Osteoblast (primary cell): ENCODE measurements at places on chromosomes 5 and 9.

DNA sequence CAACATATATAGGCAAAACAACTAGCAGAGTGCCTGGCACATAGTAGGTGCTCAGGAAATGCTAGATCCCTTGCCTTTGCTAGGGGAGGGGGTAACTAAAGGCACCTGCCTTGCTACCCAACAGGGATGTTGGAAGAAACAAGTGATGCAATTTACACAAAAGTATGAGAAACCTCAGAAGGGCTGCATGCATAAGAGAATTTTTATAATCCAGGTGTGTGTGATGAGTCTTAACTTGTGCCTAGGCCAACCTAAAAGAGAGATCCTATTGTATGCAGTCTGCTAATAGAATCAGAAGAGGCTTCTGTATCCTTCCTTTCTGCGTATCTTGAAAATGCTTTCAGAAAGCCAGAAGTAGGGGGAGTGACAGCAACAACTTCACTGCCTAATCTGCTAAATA is 135.9 kb downstream of the SLIT3 start:
- DNase-seq, result no peak

GRCh38 chr5:911601-912000 is 18.9 kb downstream of the TRIP13 start:
- DNase-seq, result peak; percentile 95

GRCh38 chr9:124829334-124829669 is 24.0 kb upstream of the WDR38 start:
- no peak for DNase-seq

DNA sequence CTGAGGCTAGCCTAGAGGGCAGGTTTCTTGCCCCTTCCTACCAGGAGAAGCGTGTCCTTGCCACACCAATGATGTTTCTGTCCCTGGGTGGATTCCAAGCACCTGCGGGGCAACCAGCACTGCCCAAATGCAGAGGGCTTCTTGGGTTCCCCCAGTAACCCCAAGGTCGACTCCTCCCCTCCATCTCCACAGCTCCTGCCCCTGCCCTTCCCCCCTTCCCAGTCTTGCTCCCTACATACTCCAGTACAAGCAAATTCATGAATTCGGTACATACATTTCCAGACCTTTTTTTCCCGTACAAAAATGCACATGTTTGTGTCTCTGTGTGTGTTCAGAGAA is 12.8 kb upstream of the JADE2 start:
- DNase-seq, result peak; percentile 68

DNA sequence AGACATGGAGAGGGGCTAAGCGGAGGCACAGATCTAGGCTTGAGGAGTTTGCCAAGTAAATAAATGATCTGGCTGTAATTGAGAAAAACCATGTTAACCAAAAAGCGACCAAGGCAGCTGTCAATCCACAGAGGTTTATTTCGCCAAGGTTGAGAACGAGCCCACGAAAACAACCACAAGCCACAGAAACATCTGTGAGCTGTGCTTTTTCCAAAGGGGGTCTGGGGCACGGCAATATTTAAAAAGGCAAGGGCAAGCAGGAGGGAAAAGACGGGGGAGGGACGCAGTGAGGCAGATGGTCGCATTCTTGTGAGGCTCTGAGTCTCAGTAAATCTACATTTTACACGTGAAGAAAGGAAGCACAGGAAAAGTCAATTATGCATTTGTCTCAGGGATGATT is 25.4 kb downstream of the CCT5 start:
- no peak for DNase-seq

- DNase-seq, result no peak
These were observed 58.7 kb downstream of the NSUN2 start for GRCh38 chr5:6574111-6574510.

DNA sequence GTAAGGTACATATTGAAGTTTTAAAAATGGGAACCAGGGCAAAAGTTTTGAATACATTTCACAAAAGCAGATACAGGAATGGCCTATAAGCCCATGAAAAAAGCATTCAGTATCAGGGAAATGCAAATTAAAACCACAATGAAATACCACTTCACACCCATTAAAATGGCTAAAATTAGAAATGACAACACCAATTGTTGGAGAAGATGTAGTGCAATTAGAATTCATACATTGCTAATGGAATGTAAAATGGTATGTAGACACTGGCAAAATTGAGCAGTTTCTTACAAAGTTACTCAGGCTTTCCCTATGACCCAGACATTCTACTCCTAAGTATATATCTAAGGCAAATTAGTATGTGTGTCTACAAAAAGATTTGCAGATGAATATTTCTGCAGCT is 34.2 kb downstream of the CDC14B start:
- no peak for DNase-seq

DNA sequence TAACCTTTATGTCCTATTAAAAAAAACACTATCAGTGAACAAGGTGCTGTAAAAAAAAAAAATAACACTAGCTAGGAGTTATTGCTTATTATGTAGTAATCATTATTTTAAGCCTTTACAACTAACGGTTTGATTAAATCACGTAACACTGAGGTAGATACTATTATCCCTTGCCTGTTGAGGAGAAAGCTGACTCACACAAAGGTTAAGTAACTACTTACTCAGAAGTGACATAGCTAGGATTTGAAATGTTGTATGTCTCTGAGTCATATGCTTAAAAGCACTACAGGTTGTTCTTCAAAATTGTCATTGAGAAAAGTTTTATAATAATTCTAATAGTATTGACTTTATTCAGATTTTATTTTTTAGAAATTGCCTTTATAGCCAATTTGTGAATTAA is 8.8 kb downstream of the TENT2 start:
- peak; percentile 66 for DNase-seq

DNA sequence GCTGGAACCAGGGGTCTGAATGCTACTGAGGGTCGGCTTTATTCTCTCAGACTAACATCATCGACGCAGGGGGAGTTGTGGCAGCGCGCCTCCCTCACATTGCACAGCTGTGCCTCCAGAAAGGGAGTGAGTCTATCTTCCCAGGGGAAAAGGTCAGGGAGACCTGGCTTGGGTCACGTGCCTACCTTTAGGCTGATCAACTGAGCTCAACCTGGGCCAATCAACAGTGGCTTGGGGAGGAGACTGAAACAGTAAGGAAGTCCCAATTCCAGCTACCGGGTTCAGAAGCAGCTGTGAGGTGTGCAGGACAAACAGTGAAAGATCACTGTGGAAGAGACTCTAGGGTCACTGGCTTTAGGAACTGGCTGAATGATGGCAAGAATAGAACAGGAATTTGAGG is 14.3 kb downstream of the SNX30 start:
- DNase-seq, result no peak

DNA sequence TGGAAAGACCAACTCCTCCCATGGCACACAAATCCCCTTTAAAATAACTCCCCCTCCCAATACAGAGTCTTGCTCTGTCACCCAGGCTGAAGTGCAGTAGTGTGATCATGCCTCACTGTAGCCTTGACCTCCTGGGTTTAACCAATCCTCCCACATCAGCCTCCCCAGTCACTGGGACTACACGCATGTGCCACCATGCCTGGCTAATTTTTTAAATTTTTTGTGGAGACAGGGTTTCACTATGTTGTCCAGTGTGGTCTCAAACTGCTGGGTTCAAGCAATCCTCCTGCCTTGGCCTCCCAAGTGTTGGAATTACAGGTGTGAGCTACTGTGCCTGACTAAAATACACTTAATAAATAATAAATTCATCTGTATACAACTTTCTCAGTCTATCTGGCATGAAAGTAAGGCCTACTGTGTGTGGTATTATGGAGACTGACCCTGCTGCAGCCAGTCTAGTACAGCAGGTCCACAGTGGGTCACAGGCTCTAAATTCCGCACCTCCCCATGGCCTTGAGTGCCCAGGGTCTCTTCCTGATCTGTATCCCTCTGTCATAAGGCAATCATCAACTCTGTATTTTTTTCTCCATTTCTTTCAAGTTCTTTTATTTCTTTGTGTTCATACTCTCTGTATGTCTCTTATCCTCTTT is 169.4 kb downstream of the MAPKAP1 start:
- DNase-seq, result no peak
